ENCODE measurements at places on chromosomes 11 and 22.

DNA sequence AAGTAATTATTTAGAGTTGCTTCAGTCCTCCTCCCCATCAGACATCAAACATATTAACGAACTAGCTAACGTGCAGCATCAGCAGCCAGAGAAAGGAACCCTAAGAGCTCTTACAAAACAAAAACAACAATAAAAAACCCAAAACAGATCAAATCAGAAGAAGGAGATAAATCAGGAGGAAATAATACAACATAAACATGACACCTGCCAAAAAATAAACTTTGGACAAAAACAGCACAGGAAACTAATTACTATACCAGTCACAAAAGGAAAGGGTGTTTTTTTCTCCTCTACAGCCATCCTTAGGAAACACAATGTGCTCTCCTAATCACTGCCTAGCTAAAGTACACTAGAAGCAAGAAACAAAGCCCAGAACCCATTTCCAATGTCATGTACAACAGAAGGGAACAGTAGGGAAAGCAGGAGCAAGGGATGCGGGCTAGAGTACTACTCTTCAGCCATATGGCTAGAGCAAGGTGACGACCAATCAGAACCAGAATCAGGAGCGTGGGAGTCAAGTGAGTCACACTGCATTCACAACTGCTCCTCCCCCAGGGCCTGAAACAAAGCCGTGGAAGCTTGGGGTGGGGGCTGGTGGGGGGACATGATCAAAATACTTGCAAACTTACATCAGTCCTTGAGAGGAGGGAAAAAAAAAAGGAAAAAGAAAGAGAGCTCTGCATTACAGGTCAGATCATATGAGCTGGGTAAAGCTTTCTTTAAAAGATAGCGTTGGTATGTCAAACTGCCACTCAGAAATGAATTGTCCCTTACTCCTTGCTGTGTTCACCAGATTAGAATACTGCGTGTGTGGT lies 60.4 kb downstream of the LARGE2 start:
- no peak for DNase-seq

DNA sequence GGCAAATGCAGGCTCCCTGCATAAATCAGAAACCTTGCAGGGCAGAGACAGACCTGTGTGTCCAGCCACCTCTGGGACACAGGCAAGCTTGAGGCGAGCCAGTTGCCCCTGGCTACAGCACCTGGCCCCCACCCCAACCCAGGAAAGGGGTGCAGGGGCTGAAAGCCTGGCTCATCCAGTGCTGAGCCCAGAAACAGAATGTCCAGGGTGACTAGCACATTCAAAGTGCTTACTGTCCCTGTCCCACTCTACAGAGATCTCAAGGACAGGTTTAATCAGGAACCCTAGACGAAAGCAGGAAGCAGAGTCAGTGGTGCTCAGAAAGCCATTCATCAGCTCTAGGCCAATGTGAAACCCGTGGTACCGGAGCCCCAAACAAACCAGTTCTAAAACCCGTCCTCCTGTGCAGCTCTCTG lies 31.9 kb downstream of the PLEKHA7 start:
- DNase-seq = no peak

- no peak for DNase-seq
Observed at GRCh38 chr11:132312161-132312560, 941.7 kb downstream of the NTM start.

GRCh38 chr22:31945443-31945855 lies 1.1 kb downstream of the YWHAH start:
- DNase-seq = no peak

GRCh38 chr22:17596226-17596625 lies 32.3 kb downstream of the ATP6V1E1 start:
- no peak for DNase-seq

GRCh38 chr11:41134971-41135370 lies 324.5 kb downstream of the LRRC4C start:
- no peak for DNase-seq

DNA sequence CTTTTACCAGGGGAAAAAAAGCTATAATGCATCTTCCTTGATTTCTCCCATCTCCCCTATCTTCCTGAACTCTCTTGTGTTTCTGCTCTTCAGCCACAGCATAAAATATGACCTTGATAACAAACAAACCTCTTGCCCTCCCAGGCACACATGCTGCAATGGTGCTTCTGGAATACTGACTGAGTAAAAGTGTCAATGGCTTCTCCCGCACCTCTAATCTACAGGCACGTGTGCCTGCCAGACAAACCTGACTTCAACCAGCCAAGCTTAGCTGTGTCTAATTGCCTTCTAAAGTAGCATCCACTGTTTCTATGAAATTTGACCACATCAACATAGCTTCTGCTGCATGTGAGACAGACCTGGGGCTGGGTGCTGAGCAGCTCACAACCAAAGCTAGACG lies 12.7 kb downstream of the OPCML start:
- DNase-seq = no peak

DNA sequence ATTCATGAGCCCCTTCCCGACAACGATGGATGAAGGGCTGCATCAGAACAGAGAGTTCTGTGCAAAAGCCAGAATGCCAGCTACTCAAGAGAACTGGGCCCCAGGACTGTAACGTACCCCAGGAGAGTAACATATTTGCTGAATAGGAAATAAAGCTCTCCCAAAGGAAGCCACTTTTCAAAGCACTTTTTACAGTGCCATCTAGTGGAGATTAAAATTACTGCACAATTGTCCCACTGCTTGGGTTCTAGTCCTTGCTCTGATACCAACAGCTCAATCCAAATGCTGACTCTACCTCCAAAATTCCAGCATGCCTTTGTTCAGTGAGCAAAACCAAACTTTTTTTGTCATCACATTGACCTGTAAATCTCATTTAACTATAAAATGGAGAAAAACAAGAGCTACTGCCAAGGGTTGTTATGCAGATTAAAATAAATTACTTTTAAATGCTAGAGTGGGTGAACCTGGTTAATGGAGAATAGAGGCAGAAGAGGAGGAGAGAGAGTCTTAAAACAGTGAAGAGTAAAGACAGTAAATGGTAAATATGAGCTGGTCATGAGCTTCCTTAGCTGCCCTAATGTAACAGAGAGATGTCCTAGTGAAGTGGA lies 87.6 kb upstream of the FSHB start:
- DNase-seq = no peak

GRCh38 chr22:38111925-38112355 lies 1.5 kb upstream of the BAIAP2L2 start:
- DNase-seq = no peak

GRCh38 chr11:74948546-74948897 lies 369 bp downstream of the XRRA1 start:
- DNase-seq = no peak

DNA sequence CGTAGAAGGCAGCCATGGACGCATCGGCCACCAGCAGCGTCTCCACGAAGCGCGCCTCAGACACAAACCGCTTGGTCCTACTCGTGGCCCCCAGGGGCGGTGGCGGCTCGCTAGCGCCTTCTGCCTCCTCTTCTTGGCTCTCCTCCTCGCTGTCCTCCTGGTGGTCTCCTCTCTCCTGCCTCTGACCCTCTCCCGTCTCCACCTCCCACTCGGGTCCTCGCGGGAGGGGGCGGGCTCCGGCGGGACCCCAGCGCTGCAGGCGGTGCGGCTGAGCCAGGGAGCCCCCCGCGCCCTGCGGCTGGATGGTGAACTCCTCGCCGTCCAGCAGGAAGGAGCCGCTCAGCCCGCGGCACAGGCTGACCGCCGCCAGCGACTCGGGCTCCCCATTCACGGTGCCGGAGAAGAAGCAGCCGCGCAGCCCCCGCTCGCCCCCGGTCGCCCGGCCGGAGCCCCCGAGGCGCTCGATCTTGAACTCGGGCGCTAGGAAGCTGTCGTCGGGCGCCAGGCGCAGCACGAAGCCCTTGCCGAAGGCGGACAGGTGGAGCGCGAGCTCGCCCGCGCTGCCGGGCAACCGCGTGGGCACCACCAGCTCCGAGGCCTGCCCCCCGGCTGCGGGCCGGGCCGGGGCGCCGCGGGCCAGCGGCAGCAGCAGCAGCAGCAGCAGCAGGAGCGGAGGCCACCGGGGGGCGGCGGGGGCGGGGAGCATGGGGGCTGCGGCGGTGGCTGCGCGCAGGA lies 661 bp downstream of the ADAMTS8 start:
- DNase-seq = no peak

DNA sequence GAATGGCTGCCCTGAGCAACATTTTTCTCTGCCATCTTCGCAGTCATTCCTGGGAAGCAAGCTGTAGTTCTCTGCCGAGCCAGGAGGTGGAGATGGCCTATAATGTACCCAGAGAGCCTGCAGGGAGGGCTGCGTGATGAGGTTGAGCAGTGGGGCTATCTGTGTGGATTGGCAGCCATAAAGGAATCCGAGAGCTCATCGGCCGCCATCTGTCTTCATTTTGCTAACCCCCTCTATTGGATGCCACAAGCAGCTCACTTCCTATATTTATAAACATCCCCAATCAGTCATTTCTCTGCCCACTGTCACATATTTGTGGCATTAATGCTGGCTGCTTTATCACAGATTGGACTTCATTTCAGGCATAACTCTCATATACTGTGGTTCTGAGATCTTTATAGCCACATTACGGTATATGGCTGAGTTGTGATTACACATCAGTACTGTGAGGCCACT lies 209.5 kb downstream of the NTM start:
- no peak for DNase-seq

GRCh38 chr11:67996051-67996450 lies 7.8 kb downstream of the UNC93B1 start:
- DNase-seq = no peak

- no peak for DNase-seq
Observed at GRCh38 chr22:43755011-43755410, 57.1 kb downstream of the EFCAB6 start.

GRCh38 chr11:111759778-111760407 lies 6.3 kb downstream of the PPP2R1B start:
- DNase-seq = no peak

Data from stimulated activated CD8-positive, alpha-beta memory T cell treated with anti-CD3 and anti-CD28 coated beads, Interleukin-15, amount 100 ng/mL, for 4 hours (primary cell).